AG04450 (cell line): ENCODE measurements at places on chromosomes 12 and 14. TPM values are rescaled to one million over a fixed set of nuclear protein-coding genes. Genes with fewer than 3 reads are reported as not detected.

DNA sequence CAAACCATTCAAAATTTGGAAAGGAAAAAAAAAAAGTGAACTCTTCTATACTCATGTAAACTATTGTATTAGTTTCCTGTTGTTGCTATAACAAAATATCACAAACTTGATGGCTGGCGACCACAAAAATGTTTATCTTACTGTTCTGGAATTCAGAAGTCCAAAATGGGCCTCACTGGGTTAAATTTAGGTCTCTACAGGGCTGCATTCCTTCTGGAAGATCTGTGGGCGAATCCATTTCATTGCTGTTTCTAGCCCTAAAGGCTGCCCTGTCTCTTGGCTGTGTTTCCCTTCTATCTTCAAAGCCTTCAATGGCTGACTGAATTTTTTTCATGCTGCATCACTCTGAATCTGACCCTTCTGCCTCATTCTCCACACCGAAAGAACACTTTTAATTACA is 105.1 kb upstream of the NAV3 start:
- peak; percentile 32 for DNase-seq

Gene DHRS7
- polyA plus RNA-seq = 51.3 and 73.1 TPM in 2 replicates

Gene KLRK1
- polyA plus RNA-seq = not detected in 2 replicates

GRCh38 chr14:89013698-89014568 is 189.5 kb downstream of the TTC8 start:
- DNase-seq = no peak

GRCh38 chr14:90451961-90452360 is 55.1 kb downstream of the CALM1 start:
- DNase-seq = no peak

Gene STAB2
- not detected in 2 replicates for polyA plus RNA-seq

DNA sequence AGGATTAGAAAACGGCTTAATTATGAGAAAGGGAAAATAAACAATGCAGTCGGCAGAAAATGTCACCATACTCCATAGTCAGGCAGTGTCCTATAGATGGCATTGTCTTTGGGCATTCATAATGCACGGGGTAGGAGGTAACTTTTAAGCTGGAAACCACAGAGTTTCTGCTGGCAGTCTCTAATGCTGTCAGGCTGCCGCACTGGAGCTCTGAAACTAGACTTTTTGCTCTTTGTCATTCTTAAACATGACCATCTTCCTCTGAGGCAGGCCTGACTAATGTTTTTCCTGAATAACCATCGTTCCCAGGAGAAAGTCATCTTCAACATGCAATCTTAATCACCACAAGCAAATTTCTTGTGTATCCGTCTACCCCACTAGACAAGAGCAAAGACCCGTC is 108.8 kb downstream of the ETNK1 start:
- DNase-seq = no peak

GRCh38 chr14:68141281-68142088 is 321.9 kb downstream of the RAD51B start:
- DNase-seq = no peak

GRCh38 chr12:65818454-65819382 is 5.6 kb upstream of the HMGA2 start:
- no peak for DNase-seq

Gene KRT3
- polyA plus RNA-seq = not detected in 2 replicates

Gene ANKS1B
- 0.17 and 0.22 TPM in 2 replicates for polyA plus RNA-seq

- no peak for DNase-seq
These were observed 36.4 kb upstream of the NCOR2 start for GRCh38 chr12:124603831-124604251.

- DNase-seq = no peak
These were observed 160.0 kb downstream of the CALM1 start for GRCh38 chr14:90556666-90557450.

DNA sequence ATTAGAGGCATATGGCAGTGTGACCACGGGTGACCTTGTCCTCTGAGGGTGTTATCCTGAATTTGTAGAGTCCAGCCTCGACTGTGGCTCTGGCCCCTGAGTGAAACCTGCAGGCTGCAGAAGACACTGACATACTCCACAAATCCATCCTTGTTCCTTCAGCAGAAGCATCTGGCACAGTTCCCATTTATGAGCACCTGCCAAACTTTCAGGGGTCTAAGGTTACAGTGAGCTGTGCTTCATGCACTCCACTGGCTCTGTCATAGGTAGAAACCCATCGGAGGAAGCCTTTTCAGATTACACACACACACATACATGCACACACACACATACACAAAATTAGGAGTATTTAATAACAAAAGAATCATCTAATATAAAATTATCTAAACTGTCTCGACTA is 13.6 kb upstream of the NUAK1 start:
- no peak for DNase-seq

Gene B4GALNT1
- 1.8 and 2.5 TPM in 2 replicates for polyA plus RNA-seq

- DNase-seq = no peak
These were observed 3.1 kb upstream of the CREBL2 start for GRCh38 chr12:12608557-12608957.

DNA sequence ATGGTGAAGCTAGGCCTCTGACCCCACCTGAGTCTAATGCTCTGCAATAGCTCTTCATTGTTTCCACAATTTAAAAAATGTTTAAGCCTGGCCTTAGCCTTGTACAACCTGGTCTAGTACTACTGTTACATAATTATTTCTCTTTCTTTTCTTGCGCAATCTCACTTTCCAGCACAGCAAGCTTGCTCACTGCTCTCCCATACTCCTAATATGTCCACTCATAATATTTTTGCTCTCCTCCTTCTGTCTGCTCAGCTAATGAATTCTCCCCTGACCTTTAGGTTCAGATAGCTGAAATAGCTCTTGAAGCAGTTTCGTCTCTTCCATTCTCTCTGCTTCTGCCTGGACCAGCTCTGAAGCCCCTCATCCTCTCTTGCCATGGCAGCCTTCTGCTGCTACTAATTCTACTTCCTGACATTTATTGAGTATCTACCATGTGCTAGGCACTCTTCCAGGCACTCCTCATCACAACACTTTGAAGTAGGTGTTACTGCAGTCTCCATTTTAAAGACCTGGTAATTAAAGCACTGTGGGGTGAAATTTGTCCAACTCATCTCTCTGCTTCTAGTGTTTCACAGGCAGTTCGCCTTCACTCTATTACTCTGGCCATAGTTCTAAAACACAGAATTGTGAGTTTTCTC is 2.8 kb upstream of the SLC48A1 start:
- DNase-seq = no peak

DNA sequence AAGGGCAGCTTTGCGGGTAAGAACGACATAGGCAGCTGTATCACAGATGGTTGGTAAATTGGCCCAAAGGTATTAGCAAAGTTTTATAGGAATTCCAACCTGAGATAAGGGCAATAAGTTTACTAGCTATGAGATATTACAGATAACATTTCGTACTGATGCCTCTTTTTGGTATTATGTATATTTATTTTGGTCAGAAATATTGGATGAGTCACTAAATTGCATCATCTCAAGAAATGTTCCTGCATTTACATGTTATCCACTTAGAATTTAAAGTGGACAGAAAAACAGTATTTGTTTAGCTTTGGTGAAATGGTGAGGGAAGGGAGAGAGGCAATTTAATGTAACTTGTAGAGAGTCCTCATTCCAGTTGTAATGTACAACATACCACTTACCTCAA is 65.1 kb upstream of the PZP start:
- DNase-seq = no peak

Gene APOLD1
- 2.2 and 2.6 TPM in 2 replicates for polyA plus RNA-seq

Gene SAMD15
- polyA plus RNA-seq = 0.66 and 0.72 TPM in 2 replicates

- DNase-seq = no peak
These were observed 99.2 kb downstream of the SLC41A2 start for GRCh38 chr12:104858611-104859543.

GRCh38 chr12:48198672-48198971 is 4.5 kb downstream of the OR10AD1 start:
- DNase-seq = no peak

DNA sequence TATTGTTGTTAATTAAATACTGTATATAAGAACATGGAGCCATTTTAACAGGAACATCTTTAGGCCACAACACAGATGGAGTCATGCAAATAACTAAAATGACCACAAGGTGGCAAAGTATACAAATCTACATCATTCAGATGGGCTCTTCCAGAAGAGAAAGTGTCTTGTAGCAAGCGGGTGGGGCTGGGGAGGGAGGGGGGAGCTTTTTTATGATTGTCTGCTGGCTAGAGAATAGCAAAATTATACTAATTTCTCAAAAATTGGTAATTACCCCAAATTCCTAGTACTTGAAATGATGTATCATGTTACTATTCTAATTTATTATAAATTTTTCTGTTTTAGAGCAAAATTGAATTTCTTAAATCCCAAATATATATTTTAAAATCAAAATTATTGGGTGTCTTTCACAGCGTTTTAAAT is 378.7 kb downstream of the PRKD1 start:
- DNase-seq = peak; percentile 42

DNA sequence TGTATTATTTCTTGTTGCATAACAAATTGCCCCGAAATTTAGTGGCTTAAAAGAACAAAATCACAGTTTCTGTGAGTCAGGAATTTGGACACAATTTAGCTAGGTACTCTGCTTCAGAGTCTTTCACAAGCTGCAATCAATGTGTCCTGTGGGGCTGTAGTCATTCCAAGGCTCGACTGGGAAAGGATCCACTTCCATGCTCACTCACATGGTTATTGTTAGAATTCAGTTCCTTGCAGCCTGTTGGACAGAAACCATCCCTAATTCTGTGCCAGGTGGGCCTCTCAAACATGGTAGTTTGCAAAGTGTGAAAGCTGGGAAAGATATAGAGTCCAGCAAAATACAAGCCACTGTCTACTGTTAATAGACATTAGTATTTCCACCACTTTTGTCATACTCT is 59.7 kb upstream of the ARID2 start:
- no peak for DNase-seq

DNA sequence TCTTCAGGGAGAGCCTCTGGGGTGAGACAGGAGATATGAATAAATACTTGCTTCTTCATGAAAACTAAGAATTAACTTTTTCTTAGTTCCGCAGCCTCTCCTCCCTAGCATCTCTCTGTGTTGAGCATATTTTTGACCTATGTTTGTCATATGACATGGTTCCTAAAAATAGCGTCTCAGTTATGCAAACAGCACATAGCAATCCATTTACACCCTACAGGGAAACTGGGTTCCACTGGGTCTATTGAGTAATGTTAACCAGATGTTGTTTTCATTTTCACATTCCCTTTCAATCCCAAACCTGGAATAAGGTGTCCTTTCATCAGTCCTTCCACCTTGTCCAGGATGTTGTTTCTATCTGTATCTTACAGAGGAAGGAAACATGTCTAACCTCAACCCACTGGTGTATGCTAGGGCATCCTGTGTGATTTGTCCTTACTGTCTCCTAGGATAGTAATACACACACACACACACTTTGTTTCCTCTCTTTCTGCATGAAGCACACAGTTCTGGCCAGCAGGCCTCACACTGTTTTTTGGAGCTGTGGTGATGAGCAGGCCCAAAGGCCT is 1543.5 kb downstream of the AACS start:
- DNase-seq = no peak
